Progenitor cell of endocrine pancreas (in vitro differentiated cells): ENCODE measurements at places on chromosomes 5 and 9. TPM values are rescaled to one million over a fixed set of nuclear protein-coding genes. Genes with fewer than 3 reads are reported as not detected.

DNA sequence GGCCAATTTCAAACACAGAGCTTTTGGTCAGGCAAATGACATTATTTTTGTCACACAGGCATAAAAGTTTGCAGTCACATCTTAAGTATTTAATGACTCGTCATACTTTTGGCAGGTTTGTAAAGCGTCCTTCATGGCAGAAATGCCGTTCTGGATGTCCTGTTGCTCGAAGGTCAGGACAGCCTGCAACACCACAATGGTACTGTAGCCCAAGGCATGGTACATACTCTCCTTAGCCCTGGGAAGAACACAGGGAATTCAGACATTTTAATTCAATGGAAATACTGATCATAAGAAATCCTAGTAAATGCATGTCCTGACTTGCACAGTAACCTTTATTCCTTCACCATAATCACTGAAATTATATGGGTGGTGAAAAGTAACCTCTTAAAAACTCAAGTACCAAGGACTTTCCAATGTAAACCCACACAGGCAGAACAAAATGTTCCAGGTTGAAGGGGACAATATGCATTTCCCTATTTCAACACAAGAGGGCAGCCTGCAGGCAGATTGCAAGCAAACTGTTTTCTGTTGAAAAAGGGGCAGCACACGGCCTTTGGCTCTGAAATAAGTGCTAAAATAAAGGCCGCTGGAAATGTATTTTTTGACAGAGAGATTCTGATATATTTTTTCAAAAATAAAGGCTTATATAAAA lies 95.7 kb downstream of the TTC39B start:
- peak; percentile 58 for DNase-seq

- DNase-seq: no peak
These were observed 12.8 kb downstream of the AKNA start for GRCh38 chr9:114374936-114375335.

- no peak for DNase-seq
These were observed 50.7 kb downstream of the UIMC1 start for GRCh38 chr5:176955895-176956294.

DNA sequence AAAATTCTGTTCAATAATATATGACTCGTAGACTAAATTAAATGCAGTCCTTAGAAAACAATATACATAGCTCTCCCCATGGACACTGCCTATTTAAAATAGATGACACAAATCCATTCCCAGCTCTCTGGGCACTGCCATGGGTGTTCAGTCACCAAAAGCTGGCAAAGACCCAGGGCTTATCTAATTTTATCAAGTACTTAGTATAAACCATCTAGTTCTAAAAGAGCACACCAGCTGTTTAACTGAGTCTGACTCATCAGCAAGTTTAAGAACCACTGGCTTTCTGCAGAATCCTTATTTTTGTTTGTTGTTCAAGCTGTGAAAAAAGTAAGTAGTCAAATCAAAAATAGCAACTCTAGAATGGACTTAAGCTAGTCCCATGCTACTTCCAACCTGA lies 107.6 kb downstream of the PLPP1 start:
- no peak for DNase-seq

Gene LCN15
- not detected in 2 replicates for total RNA-seq

Gene ARL14EPL
- not detected in 2 replicates for total RNA-seq

Gene CNTFR
- total RNA-seq: 2.3 and 2.7 TPM in 2 replicates

Gene DBN1
- total RNA-seq: 396 and 422 TPM in 2 replicates
